ENCODE measurements at places on chromosomes 4 and X.

DNA sequence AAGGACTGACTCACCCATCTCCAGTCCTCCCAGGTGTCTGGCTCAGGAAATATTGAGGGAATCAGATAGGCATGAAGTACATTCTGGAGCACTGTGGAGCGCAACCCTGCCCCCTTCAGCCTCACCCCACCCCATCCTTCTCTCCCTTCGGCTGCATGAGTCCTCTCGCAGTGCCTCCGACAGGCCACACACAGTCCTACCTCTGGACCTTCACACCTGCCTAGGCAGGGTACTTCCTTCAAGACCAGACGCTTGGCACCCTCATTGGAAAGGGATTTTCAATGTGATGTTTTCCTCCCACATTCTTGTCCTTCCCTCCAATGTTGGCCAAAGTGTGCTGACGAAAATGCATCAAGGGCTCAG is 26.8 kb upstream of the PPP2R2C start:
- no peaks in the 10 kb centered on the region for H3K4me1 ChIP-seq
- H3K27ac ChIP-seq, result no peak overlapping the region
- peaks cover 2% of the 10 kb centered on the region for H3K27me3 ChIP-seq
- H3K4me3 ChIP-seq, result no peak overlapping the region
- no peak for DNase-seq

GRCh38 chr4:169774466-169775445 is 17.0 kb upstream of the HPF1 start:
- peaks cover 24% of the 10 kb centered on the region for H3K27me3 ChIP-seq
- peaks cover 4% of the 10 kb centered on the region for H3K4me1 ChIP-seq
- no peak overlapping the region for H3K27ac ChIP-seq
- DNase-seq, result peak; percentile 42

DNA sequence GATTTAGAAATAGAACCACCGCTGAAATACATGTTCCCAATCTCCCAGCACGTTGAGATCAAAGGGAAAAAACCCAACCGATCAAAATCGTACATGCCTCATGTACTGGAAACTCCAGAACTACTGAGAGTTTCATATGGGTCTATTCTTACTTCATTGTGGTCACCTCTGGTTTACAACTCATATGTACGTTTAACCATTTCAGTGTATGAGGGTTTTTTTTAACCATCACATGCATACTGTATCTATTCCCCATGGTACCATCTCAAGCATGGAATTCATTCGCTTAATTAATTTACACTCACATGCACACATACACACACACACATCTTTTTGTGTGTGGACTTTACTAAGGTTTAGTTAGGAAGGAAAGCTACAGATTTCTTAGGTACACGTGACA is 46.0 kb upstream of the CLNK start:
- no peak for DNase-seq
- H3K27me3 ChIP-seq, result no peaks in the 10 kb centered on the region
- H3K4me3 ChIP-seq, result no peak overlapping the region

DNA sequence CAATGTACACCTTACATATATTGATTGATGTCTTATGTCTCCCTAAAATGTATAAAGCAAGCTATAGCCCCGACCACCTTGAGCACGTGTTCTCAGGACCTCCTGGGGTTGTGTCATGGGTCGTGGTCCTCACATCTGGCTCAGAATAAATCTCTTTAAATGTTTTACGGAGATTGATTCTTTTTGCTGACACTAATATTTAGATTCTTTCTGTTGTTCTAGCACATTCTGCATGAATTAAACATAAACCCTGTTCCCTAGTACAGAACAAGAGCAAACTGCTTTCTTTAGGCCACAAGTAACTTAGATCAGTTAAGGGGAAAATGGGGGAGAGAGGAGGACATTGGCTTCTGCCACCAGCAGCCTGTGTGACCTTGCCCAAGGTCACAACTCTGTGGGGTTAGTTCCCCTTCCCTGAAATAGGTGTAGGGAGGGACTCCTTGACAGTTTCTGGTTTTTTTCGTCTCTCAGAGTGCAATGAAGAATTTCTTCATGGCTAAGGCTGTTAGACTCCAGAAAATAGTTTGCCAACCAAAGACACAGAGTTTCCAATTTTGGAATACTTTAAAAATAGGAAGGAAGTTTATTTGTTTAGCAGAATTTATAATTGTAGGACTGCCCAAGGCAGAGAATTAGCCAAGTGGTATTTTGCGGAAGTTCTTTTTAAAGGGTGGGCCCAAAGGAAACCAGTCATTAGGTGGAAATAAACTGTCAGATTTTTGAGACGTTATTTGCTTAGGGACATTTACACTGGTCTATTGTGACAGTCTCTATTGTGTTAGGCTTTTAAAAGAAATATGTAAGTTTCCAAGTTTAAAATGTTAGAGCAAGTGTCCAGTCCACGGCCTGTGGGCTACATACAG is 29.4 kb downstream of the PTTG2 start:
- H3K27me3 ChIP-seq, result no peaks in the 10 kb centered on the region
- no peak for DNase-seq
- peaks cover 13% of the 10 kb centered on the region for H3K36me3 ChIP-seq
- H3K27ac ChIP-seq, result no peak overlapping the region
- peaks cover 15% of the 10 kb centered on the region for H3K4me1 ChIP-seq

GRCh38 chrX:82141942-82142341 is 940.0 kb downstream of the SH3BGRL start:
- H3K4me3 ChIP-seq, result no peak overlapping the region
- H3K4me1 ChIP-seq, result peaks cover 7% of the 10 kb centered on the region

DNA sequence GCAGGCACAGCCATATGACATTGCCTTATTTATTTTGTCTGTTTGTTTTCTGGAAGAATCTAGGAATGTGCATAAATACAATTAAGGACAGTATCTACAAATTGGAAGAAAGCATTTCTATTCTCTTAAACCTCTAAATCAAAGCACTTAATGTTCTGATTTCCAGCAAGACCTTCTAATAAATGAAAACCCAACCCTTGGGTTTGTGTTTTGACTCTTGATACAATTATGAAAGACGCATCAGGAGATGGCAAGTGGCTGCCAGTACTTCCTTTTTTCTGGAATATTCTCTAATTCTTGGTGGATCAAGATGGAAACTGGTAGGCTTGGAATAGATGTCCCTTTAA is 437 bp upstream of the CPE start:
- H3K27me3 ChIP-seq, result peaks cover 80% of the 10 kb centered on the region
- H3K4me3 ChIP-seq, result peak overlapping the region; percentile 81
- no peak overlapping the region for H3K27ac ChIP-seq
- peaks cover 9% of the 10 kb centered on the region for H3K4me1 ChIP-seq
- H3K36me3 ChIP-seq, result no peaks in the 10 kb centered on the region

DNA sequence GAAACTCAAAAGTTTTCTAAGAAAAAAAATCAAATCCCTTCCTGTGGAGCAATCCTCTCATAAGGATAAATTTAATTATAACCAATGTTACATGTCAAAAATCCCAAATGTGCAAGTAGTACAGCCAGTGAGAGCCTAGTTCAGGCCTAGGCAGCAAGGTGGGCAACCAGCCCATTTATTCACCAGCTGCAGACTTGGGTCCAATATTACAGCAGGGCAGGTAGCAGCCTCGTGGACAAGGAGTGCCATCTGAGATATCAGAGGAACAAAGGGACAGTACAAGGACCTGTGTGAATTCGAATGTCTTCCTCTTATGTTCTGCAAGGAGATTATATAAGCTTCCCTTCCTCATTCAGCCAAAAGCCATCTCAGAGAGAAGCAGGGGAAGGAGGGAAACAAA is 6.6 kb downstream of the HELQ start:
- peaks cover 11% of the 10 kb centered on the region for H3K4me1 ChIP-seq
- H3K27me3 ChIP-seq, result no peaks in the 10 kb centered on the region
- no peak overlapping the region for H3K27ac ChIP-seq
- peaks cover 39% of the 10 kb centered on the region for H3K36me3 ChIP-seq

- no peak for DNase-seq
- H3K4me3 ChIP-seq, result no peak overlapping the region
- H3K4me1 ChIP-seq, result no peaks in the 10 kb centered on the region
- no peak overlapping the region for H3K27ac ChIP-seq
- H3K27me3 ChIP-seq, result no peaks in the 10 kb centered on the region
These were observed 95.0 kb downstream of the ARX start for GRCh38 chrX:24920769-24921168.

DNA sequence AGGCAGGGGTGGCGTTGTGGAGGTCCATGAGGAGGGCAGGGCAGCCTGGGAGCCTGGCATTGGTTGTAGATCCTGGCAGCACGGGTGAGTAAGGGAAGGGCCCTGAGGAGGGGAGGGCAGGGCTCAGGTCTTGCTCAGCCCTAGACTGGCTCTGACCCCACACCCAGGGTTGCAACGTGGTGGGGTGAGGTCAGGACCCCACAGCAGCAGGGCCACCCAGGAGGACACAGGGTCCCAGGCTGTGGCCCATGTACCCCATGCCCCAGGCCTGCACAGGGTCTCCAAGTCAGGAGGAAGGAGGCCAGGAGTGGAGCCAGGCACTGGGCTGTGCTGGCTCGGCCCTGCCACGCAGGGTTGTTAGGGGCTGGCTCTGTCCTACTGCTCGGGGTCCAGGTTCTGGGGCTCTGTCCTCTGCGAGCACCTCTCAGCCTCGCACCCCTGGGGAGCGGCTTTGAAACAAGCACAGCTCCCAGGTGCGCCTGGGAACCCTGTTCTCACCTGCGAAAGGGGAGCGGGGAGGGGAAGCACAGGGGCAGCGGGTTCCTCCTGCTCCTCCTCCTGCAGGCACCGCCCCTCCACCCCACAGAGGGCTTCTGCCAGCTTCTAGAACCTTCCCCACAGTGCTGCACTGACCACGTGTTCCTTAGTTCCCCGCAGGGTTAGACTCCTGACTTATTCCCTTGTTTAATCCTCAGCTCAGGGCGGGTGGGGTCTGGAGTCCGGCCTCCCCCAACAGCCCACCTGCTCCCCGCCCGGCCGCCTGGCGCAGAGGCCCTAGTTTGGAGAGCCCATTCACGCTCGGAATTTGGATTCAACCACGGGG is 20.4 kb downstream of the MSANTD1 start:
- H3K27me3 ChIP-seq, result peaks cover 9% of the 10 kb centered on the region
- H3K4me1 ChIP-seq, result no peaks in the 10 kb centered on the region
- no peak overlapping the region for H3K27ac ChIP-seq
- H3K36me3 ChIP-seq, result no peaks in the 10 kb centered on the region

DNA sequence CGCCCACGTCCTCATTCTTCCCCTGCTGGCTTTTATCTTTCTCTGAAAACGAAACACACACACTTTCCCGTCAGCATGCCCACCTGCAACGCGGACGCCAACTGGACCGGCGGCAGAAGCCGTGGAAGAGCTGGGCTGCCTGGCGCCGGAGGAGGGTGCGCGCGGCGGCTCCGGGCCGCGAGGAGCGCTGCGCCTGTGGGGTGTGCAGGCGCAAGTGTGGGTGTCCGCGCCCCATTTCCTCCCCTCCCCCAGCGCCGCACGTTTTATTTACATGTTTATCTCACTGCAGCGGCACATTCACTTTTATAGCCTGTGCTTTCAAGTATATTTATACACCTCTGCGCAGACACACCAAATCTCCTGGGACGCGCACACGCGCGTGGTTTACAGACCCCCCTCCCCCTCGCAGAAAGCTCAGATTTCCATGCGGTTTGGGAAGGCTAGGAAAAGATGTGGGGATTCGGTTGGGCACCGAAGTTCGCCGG is 1.5 kb downstream of the PITX2 start:
- peaks cover 6% of the 10 kb centered on the region for H3K36me3 ChIP-seq
- H3K4me1 ChIP-seq, result peaks cover 9% of the 10 kb centered on the region
- H3K27me3 ChIP-seq, result peaks cover 99% of the 10 kb centered on the region
- DNase-seq, result no peak
- peak overlapping the region; percentile 37 for H3K4me3 ChIP-seq

DNA sequence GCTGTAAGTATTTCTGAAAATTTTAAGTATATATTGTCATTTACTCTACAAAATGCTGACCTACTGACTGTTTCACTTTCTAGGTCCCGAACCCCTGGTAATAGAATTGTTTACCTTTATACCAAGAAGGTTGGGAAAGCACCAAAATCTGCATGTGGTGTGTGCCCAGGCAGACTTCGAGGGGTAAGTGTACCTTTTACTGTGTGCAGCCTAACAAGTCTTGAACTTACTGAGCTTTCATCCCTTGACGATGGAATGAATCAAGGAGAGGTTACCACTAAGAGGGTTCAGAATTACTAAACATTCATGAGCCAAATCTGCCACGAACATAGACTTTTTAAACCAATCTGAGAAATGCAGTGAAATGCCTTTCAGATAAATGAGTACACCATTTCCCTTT is 1.6 kb downstream of the RPL34 start:
- peaks cover 44% of the 10 kb centered on the region for H3K36me3 ChIP-seq
- H3K4me1 ChIP-seq, result peaks cover 37% of the 10 kb centered on the region
- H3K27me3 ChIP-seq, result no peaks in the 10 kb centered on the region

DNA sequence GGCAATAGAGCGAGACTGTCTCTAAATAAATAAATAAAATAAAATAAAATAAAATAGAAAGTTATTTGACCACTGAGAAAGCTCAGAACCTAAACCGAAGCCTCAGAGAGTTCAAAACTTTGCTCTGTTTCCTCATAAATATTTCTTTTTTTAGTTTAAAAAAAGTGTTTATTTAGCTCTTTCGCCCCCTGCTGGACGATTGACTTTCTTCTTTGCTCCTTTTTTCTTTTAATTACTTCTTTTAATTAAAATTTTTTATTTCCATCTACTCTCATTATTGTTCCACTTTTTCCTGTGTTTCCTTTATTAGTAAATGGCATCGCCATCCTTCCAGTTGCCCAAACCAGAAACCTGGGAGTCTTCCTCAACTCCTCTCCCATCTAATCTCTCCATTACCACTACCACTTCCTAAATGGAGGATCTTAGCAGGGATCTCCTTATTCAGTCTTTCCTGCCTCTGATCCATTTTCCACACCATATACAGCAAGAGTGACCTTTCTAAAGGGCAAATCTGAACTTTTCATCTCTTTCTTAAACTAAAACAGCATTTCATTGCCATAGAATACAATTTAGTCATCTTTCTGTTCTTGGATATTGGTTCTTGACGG is 728 bp upstream of the IL13RA2 start:
- no peaks in the 10 kb centered on the region for H3K36me3 ChIP-seq
- no peak overlapping the region for H3K4me3 ChIP-seq
- no peaks in the 10 kb centered on the region for H3K27me3 ChIP-seq
- H3K27ac ChIP-seq, result no peak overlapping the region
- no peaks in the 10 kb centered on the region for H3K4me1 ChIP-seq

DNA sequence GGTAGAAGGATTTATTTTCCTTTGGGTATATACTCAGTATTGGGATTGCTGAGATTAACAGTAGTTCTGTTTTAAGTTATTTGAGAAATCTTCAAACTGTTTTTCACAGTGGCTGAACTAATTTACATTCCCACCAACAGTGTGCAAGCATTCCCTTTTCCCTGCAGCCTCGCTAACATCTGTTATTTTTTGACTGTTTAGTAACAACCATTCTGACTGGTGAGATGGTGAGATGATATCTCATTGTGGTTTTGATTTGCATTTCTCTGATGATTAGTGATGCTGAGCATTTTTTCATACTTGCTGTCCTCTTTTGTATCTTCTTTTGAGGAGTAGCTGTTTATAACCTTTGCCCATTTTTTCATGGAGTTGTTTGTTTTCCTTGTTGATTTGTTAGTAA is 457.8 kb downstream of the TRAM1L1 start:
- no peak for DNase-seq
- no peaks in the 10 kb centered on the region for H3K4me1 ChIP-seq
- no peaks in the 10 kb centered on the region for H3K36me3 ChIP-seq

- H3K27me3 ChIP-seq, result peaks cover 4% of the 10 kb centered on the region
- DNase-seq, result no peak
- H3K4me1 ChIP-seq, result no peaks in the 10 kb centered on the region
- no peak overlapping the region for H3K27ac ChIP-seq
These were observed 648.8 kb downstream of the IQCM start for GRCh38 chr4:149166876-149167275.
